ENCODE measurements at places on chromosomes 6 and 20. TPM values are rescaled to one million over a fixed set of nuclear protein-coding genes. Genes with fewer than 3 reads are reported as not detected.

DNA sequence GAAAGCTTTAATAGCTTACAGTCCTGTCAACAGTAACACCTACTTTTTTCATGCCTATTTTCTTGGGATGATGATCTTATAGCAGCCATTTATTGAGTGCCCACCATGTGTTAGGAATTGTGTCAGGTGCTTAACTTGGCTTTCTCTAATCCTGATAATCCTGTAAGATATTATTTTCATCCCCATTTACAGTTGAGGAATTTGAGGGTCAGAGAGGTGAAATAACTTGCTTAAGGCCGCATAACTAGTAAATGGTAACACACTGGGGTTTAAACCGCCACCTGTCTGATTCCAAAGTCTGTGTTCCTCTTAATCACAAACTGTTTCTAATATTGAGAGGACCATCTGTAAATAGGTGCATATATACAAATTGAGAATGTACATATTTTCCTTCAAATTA, 55.5 kb downstream of the NCOA3 start:
- no peak for DNase-seq

DNA sequence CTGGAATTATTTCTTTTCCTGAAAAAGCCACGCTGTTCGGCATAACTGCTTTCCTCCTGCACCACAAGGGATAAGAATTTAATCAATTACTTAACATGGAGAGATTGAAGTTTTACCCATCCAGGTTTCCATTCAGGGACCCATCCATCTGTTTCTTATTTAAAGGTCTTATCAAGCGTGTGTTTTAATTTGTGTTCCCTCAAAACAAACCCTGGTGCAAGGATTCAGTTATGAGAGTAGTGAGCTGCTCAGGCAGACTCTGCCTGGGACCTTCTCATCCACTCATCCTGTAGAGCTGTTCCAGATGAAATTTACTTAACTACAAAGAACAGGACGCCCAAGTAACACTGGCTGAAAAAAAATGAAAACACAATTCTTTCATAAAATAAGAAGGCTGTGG, 97.8 kb downstream of the BANF2 start:
- no peak for DNase-seq

DNA sequence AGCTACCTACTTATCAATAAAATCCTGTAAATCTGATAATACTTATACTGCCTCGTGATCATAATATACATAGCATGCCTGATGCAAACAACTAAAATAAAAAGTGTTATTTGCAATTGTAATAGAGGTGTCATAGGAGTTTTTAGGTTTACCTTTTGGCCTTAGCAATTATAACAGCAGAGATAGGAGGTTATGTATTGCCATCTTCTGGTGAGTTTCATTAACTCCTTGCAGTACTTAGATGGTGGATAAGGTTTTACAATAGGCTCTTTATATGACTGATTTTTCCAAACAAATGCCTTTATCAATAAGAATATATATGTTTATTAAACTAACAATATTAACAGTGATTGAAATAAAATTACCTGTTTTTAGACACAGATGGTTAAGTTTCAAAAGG, 27.8 kb upstream of the MYCT1 start:
- no peak for DNase-seq

DNA sequence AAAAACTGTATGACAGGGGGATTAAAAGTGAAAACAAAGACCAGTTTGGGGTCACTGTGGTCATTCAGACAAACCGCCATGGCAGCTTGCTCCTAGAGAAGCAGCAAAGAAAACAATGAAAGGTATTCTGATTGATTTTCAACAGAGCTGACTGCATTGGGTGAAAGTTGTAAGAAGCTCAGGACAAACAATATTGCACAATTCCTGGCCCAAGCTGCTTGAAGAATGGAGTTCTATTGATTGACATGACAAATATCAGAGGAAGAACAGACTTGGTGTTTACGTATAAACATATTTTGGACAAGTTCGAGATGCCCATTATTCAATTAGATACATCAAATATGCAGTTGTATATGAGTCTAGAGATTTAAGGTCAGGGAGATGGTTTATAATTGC, 62.0 kb downstream of the TRIM38 start:
- DNase-seq, result no peak

DNA sequence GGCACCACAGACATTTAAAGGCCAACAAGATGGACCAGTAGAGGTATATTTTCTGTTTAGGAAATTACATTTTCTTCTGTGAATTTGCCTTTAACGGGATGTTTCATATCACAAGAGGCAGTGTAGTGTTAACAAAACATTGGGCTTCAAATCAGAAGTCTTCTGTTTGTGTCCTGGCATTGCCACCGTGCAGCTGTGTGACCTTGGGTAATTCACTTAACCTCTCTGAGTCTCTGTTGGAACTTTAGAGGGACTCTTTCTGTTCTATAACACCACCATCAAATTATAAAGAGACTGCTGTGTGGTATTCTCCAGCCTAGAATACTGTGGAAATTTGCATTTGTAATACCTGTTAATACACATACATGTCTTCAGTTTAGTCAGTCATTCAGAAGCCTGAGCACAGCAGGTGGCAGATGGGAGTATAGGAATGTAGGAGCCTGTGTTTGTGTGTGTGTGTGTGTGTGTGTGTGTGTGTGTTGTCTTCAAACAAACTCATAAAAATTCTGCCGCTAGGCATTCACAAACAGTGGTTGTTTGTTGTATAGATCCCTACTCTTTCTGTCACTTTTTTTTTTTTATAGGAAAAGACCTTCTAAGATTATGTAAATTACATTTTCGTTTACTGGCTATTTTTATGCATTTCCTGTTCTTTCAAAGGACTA, 22.6 kb downstream of the UST start:
- no peak for DNase-seq

- no peak for DNase-seq
Observed at GRCh38 chr20:11712639-11713160, 205.0 kb upstream of the BTBD3 start.

DNA sequence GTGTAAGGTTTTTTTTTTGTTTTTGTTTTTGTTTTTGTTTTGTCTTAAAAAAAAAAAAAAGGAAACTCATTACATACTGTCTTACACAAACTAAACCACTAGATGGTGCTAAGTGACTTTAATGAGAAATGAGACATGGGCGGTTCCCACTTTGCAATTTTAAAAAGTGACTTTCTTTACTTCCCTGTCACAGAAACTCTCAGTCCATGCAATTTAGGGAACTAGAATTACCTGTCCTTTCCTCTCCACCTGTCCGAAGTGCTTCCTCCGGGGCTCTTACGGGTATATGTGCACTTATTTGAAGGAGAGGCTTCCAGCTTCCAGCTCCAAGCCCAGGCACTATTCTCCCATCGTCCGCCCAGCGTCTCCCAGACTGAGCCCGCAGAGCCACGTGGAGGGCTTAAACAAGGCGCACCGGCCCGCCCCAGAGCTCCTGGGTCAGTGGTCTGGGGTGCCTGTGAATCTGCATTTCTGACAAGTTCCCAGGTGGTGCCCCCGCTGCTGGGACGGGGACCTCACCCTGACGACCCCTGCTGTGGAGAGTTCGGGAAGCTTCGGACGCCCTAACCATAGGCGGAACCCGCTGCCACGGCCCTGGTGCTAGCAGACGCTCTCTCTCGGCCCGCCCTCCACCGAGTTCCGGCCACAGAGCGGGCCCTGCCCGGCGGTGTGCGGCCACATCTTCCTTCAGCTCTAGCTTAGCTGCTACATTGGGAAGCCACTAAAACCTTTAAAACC, 26.1 kb downstream of the BFSP1 start:
- peak; percentile 58 for DNase-seq

DNA sequence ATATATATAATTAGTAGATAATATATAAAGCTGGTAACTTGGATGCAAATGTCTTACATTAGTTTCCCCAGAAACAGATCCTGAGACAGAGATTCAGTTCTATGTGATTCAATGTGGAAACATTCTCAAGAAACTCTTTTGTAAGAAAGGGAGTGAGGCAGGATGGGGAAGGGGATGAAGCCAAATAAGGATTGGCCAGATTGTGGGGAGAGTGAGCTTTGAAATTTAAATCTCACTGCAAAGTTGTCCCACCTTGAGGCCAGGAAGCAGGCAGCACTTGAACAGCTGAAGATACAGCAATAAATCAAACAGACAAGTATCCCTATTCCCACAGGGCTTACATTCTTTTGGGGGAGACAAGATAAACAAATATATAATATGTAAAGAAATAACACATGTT, 126.3 kb upstream of the HEY2 start:
- no peak for DNase-seq

COL12A1 gene
- 1.6 TPM for total RNA-seq

GABRR1 gene
- total RNA-seq, result not detected

TP53TG5 gene
- total RNA-seq, result not detected

OOEP gene
- 0.18 TPM for total RNA-seq

Data from left lobe of liver (tissue), 2 donors.